ENCODE measurements at places on chromosomes 13 and 19. TPM values are rescaled to one million over a fixed set of nuclear protein-coding genes. Genes with fewer than 3 reads are reported as not detected.

The SIGLEC8 gene
- not detected for polyA plus RNA-seq

The ZNF586 gene
- 4.2 TPM for polyA plus RNA-seq

The CBY2 gene
- not detected for polyA plus RNA-seq

The NAPSA gene
- polyA plus RNA-seq = 1.3 TPM

The UBE2L5 gene
- polyA plus RNA-seq = not detected

The ZNF616 gene
- polyA plus RNA-seq = 1.1 TPM

The TMEM255B gene
- polyA plus RNA-seq = 5.9 TPM

The ZNF709 gene
- 0.28 TPM for polyA plus RNA-seq

The KLF5 gene
- 6.5 TPM for polyA plus RNA-seq

The CPAMD8 gene
- polyA plus RNA-seq = 53.4 TPM

The ZNF43 gene
- polyA plus RNA-seq = 1.1 TPM

The TTC9B gene
- not detected for polyA plus RNA-seq

The SYCN gene
- polyA plus RNA-seq = not detected

The ZNF446 gene
- 2.2 TPM for polyA plus RNA-seq

The ZNF431 gene
- polyA plus RNA-seq = 4.6 TPM

The PDS5B gene
- polyA plus RNA-seq = 9.0 TPM

The MUC16 gene
- not detected for polyA plus RNA-seq

The CBARP gene
- polyA plus RNA-seq = not detected

The KCNC3 gene
- polyA plus RNA-seq = not detected

The PGLYRP2 gene
- polyA plus RNA-seq = 0.03 TPM

The CYP2F1 gene
- polyA plus RNA-seq = not detected

The HCST gene
- polyA plus RNA-seq = 829 TPM

The ZNF606 gene
- polyA plus RNA-seq = 1.2 TPM

The LILRA2 gene
- polyA plus RNA-seq = 377 TPM

The ZNF493 gene
- 2.1 TPM for polyA plus RNA-seq

The NEK5 gene
- not detected for polyA plus RNA-seq

The NPHS1 gene
- polyA plus RNA-seq = not detected

The NALCN gene
- not detected for polyA plus RNA-seq

The HSH2D gene
- 16.7 TPM for polyA plus RNA-seq

The CEACAM21 gene
- 4.1 TPM for polyA plus RNA-seq

The LIG4 gene
- polyA plus RNA-seq = 6.2 TPM

The LCP1 gene
- polyA plus RNA-seq = 2,003 TPM

The RGL3 gene
- not detected for polyA plus RNA-seq

The ARMC6 gene
- polyA plus RNA-seq = 26.1 TPM

The SULT2A1 gene
- not detected for polyA plus RNA-seq

The OR10H5 gene
- polyA plus RNA-seq = not detected

The SPACA4 gene
- not detected for polyA plus RNA-seq

The FUT1 gene
- polyA plus RNA-seq = 0.03 TPM

The ERICH4 gene
- polyA plus RNA-seq = not detected

Data from CD14-positive monocyte (primary cell).